Left colon (tissue), 2 donors: ENCODE measurements at places on chromosomes 7 and 10. TPM values are rescaled to one million over a fixed set of nuclear protein-coding genes. Genes with fewer than 3 reads are reported as not detected.

Gene CPVL
- total RNA-seq = 4.7 TPM

- DNase-seq = no peak
These were observed 53.3 kb downstream of the SEMA3D start for GRCh38 chr7:85133560-85133959.

Gene ASB13
- 50.7 TPM for total RNA-seq

Gene ENO4
- total RNA-seq = 0.37 TPM

DNA sequence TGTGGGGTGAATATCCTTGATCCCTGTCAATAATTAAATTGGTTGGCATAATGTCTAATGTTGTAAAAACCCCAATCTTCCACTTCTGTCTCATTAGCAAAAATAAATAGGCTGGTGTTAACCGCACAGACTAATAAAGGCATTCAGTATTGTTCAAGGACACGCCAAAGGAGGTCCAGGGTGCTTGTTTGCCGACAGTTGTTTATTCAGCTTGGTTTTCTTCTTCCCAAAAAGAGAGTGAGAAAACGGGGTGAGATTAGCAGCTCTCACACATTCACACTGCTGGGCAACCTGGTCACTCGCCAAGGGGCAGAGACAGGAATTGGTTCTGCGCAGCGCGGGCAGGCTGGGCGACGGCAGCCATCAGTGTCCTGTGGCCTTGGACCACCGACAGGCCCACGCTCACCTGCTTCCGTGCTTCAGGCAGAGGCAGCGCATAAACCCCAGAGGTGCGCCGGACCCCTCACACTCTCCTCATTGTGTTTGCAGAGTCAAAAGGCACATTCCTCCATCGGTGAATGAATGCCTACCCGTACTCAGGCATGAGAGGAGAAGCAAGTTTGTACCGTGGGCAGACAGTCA, 26.2 kb upstream of the LMBR1 start:
- DNase-seq = no peak

- DNase-seq = no peak
These were observed 959 bp upstream of the FAM107B start for GRCh38 chr10:14775656-14776055.

Gene METTL27
- total RNA-seq = 3.7 TPM

GRCh38 chr7:150341263-150342120, at the start of gene RARRES2:
TSS of gene RARRES2 (minus strand) at chr7:150341629. CDS start at chr7:150340609, 1,020 bp downstream.
- DNase-seq = no peak

DNA sequence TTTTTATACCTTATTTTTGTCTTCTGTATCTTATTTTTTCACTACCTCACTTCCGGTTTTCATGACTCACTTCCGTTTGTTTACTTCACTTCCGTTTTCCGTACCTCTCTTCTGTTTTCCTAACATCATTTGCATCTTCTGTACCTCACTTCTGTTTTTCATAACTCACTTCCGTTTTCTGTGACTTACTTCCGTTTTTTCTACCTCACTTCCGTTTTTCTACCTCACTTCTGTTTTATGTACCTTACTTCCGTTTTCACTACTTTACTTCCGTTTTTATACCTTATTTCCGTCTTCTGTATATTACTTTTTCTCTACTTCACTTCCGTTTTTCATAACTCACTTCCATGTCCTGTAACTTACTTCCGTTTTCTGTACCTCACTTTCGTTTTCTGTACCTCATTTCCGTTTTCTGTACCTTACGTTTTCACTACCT, 492.5 kb upstream of the AKR1E2 start:
- DNase-seq = no peak

DNA sequence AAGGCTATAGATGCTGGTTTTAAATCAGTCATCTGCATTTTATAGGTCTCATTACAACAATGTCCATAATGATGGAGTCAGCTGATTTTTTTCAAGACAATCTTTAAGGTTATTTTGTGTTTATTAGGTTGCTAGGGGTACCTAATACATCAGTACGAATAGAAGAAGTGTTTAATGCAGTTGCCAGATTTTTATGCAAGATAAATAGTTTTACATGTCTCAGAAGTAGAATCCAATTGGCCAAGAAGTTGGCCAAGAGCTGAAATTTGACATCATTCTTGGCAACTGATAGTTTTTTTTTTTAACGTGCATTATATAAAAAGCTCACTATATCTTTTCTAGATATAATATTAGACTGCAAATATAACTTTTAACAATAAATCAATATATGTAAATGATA, 208.5 kb downstream of the TRIL start:
- DNase-seq = no peak

DNA sequence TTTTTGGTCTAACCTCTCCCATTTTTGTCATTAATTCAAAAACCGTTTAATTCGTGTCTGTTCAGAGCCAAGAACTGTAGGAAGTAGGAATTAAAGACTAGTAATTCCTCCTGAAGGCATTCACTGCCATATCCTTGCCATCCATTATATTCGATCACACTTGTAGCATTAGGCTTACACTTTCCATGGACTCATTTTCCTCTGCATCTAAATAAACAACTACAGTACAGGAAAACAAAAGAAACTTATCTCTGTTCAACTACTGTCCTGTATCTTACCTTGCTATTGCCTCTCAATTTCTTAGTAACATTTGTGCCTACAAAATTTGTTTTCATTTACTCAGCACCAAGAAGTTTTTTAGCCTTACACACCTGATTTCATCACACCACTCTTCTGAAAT, 111.6 kb upstream of the SEMA3C start:
- no peak for DNase-seq

GRCh38 chr10:14860791-14861190, 17.9 kb upstream of the SUV39H2 start:
- DNase-seq = peak; percentile 83

Gene GOLGA7B
- total RNA-seq = 0.42 TPM

DNA sequence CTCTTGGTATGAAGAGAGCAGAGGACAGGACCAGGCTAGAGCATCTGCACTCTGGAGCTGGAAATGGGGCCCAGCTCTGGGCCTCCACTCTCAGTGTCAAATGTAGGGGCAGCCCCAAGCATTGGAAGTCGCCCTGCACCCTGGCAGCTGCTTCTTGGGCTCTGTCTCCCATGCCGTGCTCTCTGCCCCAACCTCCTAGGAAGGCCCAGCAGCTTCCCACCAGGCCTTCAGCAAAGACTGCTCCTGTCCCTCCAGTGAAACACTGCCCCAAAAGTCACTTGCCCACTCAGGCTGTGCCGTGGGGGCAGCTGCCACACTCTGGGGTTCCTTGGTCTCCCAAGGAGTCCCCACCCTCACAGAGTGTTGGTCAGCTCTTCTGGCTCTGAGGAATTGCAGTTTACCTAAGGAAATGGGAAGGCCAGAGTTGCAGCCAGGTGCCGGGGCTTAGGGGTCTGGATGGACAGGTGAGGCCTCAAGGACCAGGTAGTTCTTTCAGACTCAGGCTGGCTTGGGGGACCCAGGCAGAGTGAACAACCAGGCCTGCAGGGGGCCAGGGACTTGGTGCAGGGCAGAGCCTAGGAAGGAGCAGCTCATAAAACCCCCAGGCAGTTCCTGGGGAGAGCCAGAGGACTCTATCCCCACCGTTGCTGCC, 9.4 kb upstream of the OPN4 start:
- no peak for DNase-seq

DNA sequence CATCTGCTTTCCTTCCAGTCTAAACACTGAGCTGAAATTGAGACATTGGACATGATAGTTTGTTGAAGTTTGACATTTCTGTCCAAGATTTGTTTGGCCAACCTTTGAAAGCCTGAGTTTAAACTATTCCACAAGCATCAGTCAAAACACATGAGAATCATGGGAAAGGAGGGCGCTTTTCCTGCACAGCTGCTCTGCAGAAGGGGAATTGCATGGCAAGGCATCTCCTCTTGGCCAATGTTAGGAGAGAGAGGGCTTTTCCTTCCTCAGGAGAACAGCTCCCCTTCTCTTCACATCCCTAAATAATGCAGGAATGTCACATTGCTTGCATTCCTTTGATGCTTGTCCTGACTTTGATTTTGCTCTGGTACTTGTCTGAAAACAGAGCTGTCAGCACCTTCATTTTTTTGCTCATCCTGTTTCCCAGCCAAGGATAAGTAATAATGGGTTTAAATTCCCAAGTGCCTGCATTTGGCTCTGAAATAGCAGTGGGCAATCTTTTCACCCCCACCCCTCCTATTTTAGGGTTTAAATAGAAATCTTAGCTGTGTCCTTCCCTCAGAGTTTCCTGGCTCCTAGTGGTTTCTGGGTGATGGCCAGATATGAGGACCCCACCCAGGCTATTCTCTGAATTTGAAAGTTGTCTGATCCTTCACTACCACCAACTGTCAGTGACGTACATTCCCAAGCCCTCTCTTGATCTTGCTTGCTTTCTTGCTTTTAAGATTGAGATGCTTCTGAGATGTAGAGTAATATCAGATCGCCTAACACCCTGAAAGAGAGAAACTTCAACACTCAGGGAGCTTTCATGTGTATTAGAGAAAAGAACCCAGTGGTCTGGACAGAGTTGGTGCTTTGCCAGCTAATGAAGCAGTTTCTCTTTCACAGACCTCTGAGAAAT, 75.2 kb upstream of the NPVF start:
- DNase-seq = no peak

Gene AKR1D1
- not detected for total RNA-seq

GRCh38 chr7:93092757-93093370, 24.9 kb downstream of the SAMD9 start:
- no peak for DNase-seq

Gene REEP3
- total RNA-seq = 56.4 TPM

DNA sequence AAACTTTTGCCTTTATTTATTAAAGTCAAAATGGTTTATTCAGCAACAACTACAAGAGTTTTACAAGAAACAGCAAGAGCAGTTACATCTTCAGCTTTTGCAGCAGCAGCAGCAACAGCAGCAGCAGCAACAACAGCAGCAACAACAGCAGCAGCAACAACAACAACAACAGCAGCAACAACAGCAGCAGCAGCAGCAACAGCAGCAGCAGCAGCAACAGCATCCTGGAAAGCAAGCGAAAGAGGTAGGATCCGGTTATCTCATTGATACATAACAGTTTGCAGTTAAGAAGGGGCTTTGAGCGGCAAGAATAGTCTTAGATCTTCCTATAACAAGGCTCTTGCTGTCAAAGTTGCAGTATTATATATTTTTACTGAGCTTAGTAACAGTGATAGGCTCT, 215.1 kb downstream of the FOXP2 start:
- no peak for DNase-seq

Gene CLDN3
- total RNA-seq = 781 TPM

DNA sequence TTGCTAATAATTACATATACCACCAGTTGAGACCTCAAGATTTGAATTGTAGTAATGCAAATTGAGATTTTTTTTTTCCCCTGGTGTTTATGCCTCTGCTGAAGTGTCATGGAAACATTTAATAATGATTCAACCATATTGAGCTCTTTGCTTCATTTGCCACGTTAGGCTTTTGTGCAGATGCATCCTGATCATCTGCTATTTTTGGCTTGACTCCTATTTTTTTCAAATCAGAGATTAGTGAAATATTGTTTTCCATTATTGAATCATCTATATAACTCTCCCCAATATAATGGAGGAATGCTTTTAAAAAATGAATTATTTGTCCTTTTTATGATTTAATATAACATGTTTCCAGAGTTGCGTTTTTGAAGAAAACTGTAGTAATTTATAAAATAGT, 115.1 kb downstream of the SRI start:
- no peak for DNase-seq

- no peak for DNase-seq
These were observed 110.6 kb downstream of the EMX2 start for GRCh38 chr10:117653170-117653515.

DNA sequence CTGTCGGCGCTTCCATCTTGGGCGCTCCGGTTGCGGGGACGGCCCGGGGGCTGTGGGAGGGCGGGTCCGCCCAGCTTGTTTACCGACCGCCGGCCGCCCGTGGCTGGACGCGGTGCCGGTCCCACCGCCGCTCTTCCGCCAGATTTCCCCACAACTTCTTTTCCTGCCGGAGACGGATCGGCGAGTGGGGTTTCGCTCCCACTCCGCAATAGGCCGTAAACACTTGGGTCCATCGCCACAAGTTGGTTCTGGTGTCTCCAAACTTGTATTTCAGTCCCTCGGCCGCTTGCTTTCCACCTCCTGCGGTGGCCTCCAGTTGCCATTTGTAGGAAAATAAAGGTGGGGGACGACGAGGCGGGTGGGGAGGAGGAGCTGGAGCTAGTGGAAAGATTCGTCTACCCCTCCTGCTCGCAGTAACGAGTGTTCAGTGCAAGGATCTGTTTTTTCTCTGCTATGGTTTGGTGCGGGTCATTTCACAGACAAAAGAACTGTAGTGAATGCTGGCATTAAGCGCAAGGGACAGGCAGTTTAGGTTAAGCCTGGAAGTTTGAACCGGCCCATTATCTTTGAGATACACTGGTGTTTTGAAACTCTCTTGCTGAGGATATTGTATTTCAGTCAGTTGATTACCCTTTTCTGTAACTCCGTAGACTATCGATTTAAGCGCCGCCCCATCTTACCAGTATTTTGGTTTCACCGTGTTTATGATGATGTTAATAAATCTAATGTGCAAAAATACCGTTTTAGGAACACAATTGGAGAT, 24.3 kb upstream of the ZRANB1 start:
- peak; percentile 57 for DNase-seq

GRCh38 chr7:20033621-20034400, 183.4 kb downstream of the MACC1 start:
- DNase-seq = no peak

GRCh38 chr10:76436401-76436811, 1005.0 kb downstream of the LRMDA start:
- DNase-seq = no peak

Gene ZNF716
- not detected for total RNA-seq

Gene ADAMTS14
- 2.1 TPM for total RNA-seq

DNA sequence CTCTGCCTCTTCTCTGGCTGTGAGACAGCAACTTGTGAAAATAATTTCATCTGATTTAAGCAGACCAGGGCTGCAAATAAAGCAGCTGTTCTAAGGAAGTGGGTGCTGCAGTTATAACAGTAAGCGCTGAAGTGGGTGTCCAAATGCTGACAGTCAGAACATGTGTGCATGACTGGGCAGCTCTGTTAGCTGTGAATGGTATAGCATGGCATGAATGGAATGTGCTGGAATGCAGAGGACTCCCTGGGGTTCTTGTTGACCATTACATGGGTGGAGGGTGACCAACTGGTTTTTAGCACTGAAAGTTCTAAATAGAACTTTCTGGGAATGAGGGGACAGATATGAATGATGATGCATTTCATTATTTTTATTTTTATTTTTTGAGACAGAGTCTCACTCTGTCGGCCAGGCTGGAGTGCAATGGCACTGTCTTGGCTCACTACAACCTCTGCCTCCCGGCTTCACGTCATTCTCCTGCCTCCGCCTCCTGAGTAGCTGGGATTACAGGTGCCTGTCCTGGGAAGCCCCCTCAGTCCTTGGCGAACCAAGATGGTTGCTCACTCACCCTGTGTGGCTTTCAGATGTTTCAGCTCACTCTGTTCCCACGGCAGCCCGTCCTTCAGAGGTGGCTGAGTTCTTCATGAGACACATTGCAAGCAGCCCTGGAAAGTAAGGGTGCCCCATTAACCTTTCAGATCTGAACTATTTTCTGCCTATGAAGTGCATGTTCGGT, 319.8 kb upstream of the PHYHIPL start:
- DNase-seq = no peak

- DNase-seq = no peak
These were observed 84.5 kb downstream of the CUX1 start for GRCh38 chr7:101901661-101902491.

Gene CXCL12
- total RNA-seq = 61.3 TPM
